Naive B cell (primary cell): ENCODE measurements at places on chromosomes 1 and 21.
A peak's percentile ranks its signal among the peaks of the same experiment; 100 is the strongest.

- DNase-seq = no peak
Observed at GRCh38 chr1:26160527-26161414, 1.9 kb downstream of the FAM110D start.

GRCh38 chr21:19995253-19995652 lies 1003.0 kb upstream of the NCAM2 start:
- no peak for DNase-seq

GRCh38 chr1:42942444-42942843 lies 16.2 kb downstream of the SLC2A1 start:
- DNase-seq = peak; percentile 49

DNA sequence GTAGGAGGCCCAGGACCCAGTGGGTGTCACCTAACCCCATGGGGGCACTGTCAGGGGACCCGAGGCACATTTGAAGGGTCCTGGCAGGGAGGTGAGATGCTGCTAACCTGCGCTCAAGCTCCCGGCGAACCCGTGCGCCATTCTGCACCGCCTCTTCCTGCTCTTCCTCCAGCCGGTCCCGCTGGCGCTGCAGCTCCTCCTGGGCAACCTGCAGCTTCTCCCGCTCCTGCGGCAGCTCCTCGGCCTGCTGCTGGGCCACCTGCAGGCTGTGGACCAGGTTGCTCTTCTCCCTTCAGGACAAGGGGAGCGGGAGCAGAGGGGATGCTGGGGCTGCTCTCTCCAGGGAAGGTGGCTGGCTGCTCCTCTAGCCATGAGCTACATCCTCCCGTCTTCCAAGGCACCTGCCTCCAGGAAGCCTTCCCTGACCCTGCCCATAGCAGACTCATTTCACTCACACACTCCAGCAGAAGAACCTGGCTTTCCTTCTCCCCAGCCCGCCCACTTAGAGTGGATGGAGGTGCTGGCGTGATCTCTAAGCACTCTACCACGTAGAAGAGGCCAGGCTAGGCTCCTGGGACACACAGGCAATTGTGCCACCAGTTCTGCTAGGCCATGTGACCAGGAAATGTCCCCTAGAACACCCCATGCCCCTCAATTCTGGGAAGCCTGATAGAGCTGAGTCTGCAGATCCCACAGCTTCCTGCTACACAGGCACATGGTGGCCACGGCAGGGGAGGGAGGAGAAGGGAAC lies 15.2 kb upstream of the NBPF1 start:
- DNase-seq = no peak
